Anterior cingulate cortex (tissue), 58 donors: ENCODE measurements at places on chromosomes 4 and X.

GRCh38 chrX:13697976-13698375 is 9.0 kb downstream of the RAB9A start:
- DNase-seq = no peak

GRCh38 chr4:166724369-166724768 is 509.9 kb downstream of the SPOCK3 start:
- DNase-seq = no peak

- no peak for DNase-seq
Observed at GRCh38 chr4:26171501-26171900, 149.3 kb upstream of the RBPJ start.

DNA sequence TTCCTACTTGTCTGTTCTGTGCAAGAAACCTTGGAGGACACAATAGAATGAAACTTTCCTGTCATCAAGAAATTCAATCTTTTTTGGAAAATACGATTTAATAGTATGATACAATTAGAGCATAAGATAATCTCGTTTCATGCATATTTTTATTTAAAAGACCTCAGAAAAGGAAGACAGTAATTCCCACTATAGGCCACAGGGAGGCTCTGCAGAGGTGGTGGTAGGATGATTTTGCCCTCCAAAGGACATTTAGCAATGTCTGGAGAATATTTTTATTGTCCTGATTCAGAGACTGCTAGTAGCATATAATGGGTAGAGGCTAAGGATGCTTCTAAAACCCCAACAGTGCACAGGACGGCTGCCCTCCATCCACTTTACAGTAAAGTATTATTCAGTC is 68.7 kb downstream of the PAK3 start:
- DNase-seq = no peak

DNA sequence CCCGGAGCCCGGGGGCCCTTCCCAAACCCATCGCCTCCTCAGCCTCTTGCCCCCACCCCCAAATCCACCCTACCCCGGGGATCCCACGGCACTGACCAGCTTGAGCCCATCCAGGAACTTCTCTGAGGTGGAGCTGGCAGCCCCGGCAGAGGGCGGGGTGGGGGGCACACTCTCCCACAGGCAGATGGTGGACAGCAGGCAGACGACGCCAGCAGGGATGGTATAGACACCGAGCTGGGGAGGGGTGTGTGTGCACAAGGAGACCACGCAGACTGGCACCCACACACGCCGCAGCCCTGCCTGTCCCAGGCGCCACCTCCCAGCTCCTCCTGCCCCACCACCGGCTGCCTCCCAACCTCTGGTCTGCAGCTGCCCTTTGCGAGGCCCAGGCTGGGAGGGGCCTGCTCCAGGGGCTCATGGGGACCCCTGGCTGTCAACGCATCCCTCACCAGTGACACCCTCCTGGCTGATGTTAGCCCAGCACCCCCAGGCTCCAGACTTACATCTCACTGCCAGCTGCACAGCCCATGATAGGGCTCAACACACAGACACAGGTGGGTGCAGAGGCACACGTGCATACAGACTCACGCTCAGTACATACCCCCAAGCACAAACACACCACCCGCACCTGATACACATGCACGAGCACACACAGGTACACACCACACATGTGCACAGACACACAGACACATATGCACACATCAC is 4.2 kb downstream of the SLC49A3 start:
- DNase-seq = no peak

- DNase-seq = no peak
Observed at GRCh38 chrX:46653482-46653881, 79.9 kb downstream of the CHST7 start.

DNA sequence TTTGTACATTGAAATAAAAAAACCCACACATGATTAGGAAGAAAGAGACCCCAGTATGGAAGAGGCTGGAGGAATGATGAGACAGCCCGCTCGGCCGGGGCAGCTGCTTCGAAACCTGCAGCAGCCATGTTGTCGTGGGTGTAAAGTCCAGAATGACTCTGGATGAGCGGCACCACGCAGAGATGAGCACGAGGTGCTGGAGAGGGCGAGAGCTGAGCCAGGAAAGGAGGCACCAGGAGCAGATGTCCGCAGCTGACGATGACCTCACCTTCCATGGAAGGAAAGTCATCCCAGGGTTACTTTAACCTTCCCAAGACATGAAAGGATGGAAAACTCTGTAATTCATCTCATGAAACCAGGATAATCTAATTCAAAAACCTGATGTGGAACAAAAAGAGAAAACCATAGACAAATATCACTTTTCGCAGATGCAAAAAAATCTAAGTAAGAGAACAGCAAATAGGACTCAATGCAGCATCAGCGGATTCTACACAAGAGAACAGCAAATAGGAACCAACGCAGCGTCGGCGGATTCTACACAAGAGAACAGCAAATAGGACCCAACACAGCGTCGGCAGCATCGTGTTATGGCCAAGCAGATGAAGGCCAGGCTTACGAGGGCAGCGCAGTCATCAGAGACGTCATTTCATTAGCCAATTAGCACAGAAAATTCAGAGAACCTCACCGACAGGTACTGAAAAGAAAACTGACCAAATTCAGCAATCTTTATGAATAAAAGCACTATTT is 25.9 kb upstream of the SPON2 start:
- DNase-seq = no peak

DNA sequence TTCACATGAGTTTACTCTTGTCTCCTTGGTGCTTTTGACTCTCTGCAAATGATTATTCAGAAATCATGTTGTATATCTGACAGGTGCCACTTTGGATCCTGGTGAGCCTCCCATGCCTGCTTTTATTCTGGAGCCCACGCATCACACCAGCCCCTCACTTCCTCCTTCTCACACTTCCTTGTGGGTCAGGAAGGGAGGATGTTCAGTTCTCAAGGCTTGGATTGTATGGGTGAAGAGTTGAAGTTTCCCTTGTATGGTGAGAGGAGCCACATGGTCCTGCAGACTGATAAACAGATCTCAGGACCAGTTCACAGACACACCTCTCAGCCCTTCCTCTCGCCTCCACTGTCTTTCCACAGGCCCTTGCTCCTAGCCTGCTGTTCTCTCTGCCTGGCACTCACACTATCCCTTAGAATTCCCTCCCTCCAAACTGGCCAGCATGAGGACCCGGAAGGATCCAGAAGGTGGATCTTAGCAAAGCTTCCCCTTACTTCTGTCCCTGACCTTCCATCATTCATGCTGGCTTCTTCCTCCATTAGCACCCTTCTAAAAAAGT is 92.1 kb downstream of the STK32B start:
- DNase-seq = no peak
